ENCODE measurements at places on chromosomes 16 and 17.

DNA sequence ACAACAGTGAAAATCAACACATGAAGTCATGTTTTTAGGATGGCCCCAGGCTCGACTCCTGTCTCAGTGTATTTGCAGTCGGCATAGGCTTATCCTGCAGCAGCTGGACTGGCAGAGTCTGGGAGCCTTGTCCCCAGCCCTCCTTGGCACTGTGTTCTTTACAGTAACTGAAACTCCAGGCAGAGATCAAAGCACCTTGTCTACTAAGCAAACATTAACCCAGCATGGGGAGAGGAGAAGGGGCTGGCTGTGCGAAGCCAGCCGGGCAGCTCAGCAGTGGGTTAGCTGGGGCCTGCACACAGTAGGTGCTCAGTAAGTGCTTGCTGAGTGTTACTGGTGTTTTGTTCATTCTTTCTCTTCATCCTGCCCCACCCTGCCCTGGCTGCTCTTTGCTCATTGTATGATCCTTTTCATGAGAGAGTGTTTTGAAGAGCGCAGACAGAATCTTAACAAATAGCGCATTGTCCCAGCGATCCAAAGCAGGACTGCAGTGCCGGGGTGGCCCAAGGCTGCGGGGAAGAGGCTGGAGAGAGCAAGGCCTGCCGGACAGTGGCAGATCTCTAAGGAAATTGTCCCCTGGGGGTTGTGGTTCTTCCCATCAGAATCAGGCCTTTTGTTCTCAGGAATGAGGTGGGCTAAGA, 23.5 kb upstream of the ITGB4 start:
- DNase-seq, result no peak

DNA sequence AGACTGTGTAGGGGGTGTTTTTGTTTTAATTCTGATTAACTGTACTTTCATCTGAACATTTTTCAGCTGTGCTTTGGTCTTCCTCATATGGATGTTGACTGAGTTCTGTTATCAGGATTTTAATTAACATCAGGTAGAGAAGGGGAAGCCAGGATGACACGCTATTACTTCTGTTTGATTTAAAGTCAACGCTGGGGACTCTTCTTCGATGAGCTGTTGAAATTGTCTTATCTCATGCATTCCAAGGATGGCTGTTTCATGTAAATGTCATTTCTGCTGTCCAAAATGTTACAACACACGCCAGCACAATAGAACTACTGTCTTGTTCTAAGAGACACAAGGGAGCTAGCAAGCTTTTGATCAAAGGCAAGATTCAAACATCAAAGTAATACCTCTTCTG, 263.3 kb upstream of the CDH5 start:
- DNase-seq, result no peak

- no peak for DNase-seq
Observed at GRCh38 chr16:63612462-63613227, 1509.2 kb downstream of the CDH11 start.

DNA sequence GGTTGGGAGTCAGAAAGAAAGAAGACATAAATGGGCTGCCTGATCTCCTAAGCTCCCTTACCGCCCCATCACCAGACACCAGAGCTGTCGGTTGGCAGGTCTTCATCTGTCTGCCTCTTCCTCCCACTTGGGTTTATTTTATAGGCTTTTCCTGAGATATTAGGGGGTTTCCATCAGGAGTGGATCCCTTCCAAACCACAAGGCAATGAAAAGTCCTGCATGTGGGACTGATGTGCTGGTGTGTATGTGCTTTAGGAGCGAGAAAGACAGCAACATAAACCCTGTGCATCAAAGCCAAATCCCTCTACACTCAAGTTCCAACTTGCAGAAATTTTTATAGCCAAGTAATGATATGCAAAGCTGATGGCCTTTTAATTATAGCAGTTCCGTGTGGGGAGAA, 389.5 kb downstream of the SLC39A11 start:
- peak; percentile 47 for DNase-seq

DNA sequence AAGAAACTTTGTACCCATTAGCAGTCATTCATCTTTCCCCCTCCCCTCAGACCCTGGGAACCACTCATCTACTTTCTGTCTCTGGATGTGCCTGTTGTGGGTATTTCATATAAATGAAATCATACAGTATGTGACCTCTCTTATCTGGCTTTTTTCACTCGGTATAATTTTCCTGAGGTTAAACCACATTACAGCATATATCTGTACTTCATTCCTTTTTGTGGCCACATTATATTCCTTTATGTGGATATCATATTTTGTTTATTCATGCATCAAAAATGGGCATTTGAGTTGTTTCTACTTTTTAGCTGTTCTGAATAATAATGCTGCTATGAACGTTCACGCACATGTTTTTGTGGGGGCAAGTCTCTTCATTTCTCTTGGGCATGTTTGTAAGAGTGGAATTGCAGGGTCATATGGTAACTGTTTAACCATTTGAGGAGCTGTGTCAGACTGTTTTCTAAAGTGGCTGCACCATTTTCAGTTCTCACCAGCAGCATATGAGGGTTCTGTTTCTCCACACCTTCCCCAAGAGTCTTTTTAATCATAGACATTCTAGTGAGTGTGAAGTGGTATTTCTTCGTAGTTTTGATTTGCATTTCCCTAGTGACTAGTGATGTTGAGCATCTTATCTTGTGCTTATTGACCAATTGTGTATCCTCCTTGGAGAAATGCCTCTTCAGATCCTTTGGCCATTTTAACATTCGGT, 3.8 kb downstream of the SNX29 start:
- no peak for DNase-seq

DNA sequence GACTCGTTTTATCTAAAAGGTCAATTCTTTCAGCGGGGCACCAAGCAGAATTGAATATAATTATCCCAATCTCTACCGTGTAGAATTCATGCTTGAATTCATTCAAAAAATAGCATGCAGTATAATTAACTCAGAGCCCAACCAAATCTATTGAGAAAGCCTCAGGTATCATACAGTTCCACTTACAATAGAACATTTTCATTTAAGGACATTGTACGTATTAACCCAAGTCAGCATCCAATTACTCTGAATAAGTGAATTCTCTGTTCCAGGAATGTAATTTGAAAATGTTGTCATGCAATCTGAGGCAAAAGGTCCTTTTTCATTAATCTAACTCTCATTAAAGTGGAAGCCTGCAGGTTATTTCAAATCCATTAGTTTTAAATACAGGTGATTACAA, 78.5 kb downstream of the SALL1 start:
- DNase-seq, result no peak

GRCh38 chr16:62254847-62255246, 218.6 kb upstream of the CDH8 start:
- no peak for DNase-seq

GRCh38 chr17:292016-292415, 60.6 kb downstream of the RPH3AL start:
- no peak for DNase-seq

GRCh38 chr17:50793007-50793406, 25.7 kb upstream of the ANKRD40CL start:
- DNase-seq, result no peak

All from astrocyte of the spinal cord (primary cell).